ENCODE measurements at places on chromosomes 7 and 10.

DNA sequence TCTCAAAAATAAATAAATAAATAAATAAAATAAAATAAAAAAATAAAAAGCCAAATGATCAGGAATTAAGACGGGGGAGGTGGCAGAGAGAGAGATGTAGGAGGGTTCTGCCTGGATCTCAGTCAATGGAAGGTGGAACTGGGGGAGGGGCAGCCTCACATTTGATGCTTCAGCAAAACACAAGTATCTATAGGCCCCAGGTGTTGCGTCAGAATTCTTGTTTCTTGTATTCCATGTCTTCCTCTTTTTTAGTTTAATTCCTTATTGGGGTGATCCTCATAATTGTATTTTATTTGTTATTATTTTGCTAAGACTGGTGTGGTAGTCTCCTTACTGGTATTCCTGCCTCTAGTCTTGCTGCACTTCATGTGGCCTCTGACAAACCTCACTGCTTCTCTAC is 41.4 kb upstream of the SMARCD3 start:
- no peak for DNase-seq

DNA sequence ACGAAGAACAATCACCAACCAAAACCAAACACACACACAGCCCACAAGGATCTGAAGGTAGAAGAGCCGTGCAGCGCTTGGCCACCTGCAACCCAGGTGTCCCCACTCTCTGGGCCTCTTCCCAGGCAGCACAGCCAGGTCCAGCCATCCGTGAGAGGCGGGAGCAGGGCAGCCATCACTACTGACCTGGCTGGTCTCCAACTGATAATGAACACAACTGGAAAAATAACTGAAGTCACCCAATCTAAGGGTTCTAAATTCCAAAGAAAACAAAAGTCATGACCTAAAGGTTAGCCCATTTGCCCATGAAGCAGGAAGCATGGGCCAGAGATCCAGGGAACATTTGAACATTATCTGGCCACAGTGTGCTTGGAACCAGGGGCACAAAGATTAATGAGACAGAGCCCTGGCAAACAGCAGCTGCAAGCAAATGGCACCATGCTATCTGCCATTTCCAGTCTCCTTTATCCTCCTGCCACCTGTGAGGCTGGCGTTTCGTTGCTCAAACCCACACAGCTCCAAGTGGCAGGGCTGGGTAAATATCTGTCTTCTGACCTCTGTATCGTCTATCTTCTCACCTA is 207.9 kb downstream of the TNS3 start:
- no peak for DNase-seq

DNA sequence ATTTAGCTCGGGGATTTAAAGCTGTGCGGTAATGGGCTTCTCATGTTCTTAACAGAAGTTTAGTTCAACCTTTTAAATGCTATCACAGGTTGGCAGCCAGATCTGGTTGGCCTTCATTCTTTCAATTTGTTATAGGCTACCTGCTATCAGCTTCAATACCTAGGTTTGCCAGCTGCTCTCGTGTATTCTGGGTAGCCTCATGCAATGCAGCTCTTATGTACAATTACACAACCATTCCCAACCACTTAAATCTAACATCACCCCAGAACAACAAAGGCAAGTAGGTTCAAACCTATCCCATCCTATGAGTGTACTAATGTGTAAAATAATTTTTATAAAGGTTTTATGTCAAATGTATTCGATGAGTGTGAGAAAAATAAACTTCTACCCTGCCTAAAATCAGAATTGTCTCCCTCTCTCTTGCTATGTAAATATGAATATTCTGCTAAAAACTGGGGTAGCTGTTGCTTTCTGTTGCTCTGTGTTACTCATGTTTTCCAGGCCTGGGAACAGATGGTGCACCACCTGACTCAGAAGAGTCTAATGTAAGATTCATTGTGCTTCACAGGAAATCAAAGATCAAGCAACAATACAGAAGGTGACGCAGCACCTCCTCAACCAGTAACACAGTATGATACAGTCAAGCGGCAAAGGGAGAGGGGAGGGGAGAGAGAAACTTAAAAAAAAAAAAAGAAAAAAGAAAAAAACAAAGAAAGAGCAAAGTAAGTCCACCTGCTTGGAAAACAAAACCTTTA is 188.6 kb downstream of the ETV1 start:
- DNase-seq = no peak

- no peak for DNase-seq
Measured at GRCh38 chr7:18806177-18806576, 310.6 kb downstream of the HDAC9 start.

- DNase-seq = no peak
Measured at GRCh38 chr10:1037098-1037497, 11.4 kb upstream of the IDI2 start.

GRCh38 chr7:2120841-2121830 is 111.6 kb downstream of the MAD1L1 start:
- no peak for DNase-seq

DNA sequence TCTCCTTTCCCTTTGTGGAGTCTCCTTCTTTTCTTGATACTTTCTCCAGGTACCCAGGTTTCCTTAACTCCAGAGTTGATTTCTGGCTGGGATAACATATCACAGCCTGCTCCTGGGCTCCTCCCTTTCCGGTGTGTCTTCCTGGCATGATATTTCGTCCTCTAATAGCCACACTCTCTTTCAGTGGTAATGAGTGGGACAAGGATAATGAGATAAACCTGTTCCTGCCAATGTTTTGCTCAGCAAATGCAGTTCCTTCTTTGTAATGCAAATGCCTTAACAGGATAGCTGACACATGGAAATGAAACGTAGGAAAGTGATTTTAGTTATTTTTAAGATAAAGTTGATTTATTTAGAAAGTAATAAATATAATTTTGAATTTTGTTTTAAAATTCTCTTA is 168.6 kb downstream of the NRP1 start:
- no peak for DNase-seq

- DNase-seq = no peak
Measured at GRCh38 chr7:94286111-94286510, 108.6 kb upstream of the COL1A2 start.

GRCh38 chr10:91123261-91123660 is 97.2 kb upstream of the PCGF5 start:
- no peak for DNase-seq

DNA sequence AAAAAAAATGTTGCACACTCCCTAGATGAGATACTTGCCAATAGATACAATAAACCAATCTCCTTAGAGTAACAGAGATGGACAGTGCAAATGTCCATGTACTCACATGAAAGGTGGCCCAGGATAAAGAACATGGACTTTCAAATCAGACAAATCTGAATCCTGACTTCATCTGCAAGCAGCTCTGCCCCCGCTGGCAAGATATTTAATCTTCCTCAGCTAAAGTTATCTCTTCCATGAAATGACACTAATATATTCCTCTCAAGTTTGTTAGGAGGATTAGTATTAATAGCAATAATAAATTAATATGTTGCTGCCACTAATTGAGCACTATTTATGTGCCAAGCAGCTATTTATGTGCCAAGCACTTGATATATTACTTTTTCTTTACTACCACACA is 148.6 kb upstream of the YAE1 start:
- no peak for DNase-seq

- no peak for DNase-seq
Measured at GRCh38 chr10:62734781-62735463, 69.6 kb upstream of the ADO start.

GRCh38 chr10:100894589-100895294 is 18.0 kb upstream of the SLF2 start:
- no peak for DNase-seq

- no peak for DNase-seq
Measured at GRCh38 chr10:2392145-2392812, 655.0 kb upstream of the ADARB2 start.
